ENCODE measurements at places on chromosomes 5 and 9. TPM values are rescaled to one million over a fixed set of nuclear protein-coding genes. Genes with fewer than 3 reads are reported as not detected.

Gene LPAR1
- total RNA-seq: 46.0 TPM

Gene SPAAR
- not detected for total RNA-seq

Gene PTGES
- not detected for total RNA-seq

Gene GMCL2
- total RNA-seq: not detected

Gene SCGB3A2
- total RNA-seq: not detected

Gene LCN9
- not detected for total RNA-seq

Gene TMEM267
- 23.8 TPM for total RNA-seq

Gene SPATA31D4
- total RNA-seq: not detected

Gene SSBP2
- 42.5 TPM for total RNA-seq

Gene PDZD2
- total RNA-seq: not detected

Gene HRCT1
- total RNA-seq: 0.37 TPM

Gene FCN2
- not detected for total RNA-seq

Gene MYMK
- total RNA-seq: 441 TPM

Gene CFAP90
- not detected for total RNA-seq

Gene ADAMTS13
- 1.2 TPM for total RNA-seq

Gene CACFD1
- 20.2 TPM for total RNA-seq

Gene SLIT3
- not detected for total RNA-seq

Gene ST6GALNAC4
- 195 TPM for total RNA-seq

Gene ANKRD55
- total RNA-seq: not detected

Gene SPATA31E1
- total RNA-seq: not detected

Gene CNTNAP3
- 0.37 TPM for total RNA-seq

Gene TAF1L
- 0.05 TPM for total RNA-seq

Gene ROR2
- total RNA-seq: not detected

Gene ARSI
- total RNA-seq: 2.4 TPM

Gene NEUROG1
- total RNA-seq: not detected

Gene GEMIN5
- 19.8 TPM for total RNA-seq

Gene HMGCR
- total RNA-seq: 49.7 TPM

Gene CD14
- total RNA-seq: 0.64 TPM

Gene EIF4EBP3
- total RNA-seq: not detected

Gene DBH
- total RNA-seq: 1.5 TPM

Gene CXCL14
- total RNA-seq: not detected

Gene PAM
- total RNA-seq: 235 TPM

Gene SLC36A3
- total RNA-seq: not detected

Gene DEPDC1B
- total RNA-seq: 0.99 TPM

Gene PCDHA1
- total RNA-seq: 0.10 TPM

Gene TMEM8B
- 6.8 TPM for total RNA-seq

Gene STPG3
- total RNA-seq: not detected

Gene TAF11L3
- total RNA-seq: not detected

Gene PRDM9
- not detected for total RNA-seq

Gene C5orf52
- not detected for total RNA-seq

Gene TMEM174
- not detected for total RNA-seq

Gene SLC4A9
- not detected for total RNA-seq

Gene INSL4
- total RNA-seq: not detected

Gene TSSK1B
- not detected for total RNA-seq

Measured in myocyte (in vitro differentiated cells).